Common myeloid progenitor, CD34-positive (primary cell): ENCODE measurements at places on chromosomes 12 and 14.

- DNase-seq, result no peak
Measured at GRCh38 chr14:102878174-102878969, 44.1 kb upstream of the AMN start.

GRCh38 chr12:56104815-56105608 lies 653 bp downstream of the PA2G4 start:
- no peak for DNase-seq

DNA sequence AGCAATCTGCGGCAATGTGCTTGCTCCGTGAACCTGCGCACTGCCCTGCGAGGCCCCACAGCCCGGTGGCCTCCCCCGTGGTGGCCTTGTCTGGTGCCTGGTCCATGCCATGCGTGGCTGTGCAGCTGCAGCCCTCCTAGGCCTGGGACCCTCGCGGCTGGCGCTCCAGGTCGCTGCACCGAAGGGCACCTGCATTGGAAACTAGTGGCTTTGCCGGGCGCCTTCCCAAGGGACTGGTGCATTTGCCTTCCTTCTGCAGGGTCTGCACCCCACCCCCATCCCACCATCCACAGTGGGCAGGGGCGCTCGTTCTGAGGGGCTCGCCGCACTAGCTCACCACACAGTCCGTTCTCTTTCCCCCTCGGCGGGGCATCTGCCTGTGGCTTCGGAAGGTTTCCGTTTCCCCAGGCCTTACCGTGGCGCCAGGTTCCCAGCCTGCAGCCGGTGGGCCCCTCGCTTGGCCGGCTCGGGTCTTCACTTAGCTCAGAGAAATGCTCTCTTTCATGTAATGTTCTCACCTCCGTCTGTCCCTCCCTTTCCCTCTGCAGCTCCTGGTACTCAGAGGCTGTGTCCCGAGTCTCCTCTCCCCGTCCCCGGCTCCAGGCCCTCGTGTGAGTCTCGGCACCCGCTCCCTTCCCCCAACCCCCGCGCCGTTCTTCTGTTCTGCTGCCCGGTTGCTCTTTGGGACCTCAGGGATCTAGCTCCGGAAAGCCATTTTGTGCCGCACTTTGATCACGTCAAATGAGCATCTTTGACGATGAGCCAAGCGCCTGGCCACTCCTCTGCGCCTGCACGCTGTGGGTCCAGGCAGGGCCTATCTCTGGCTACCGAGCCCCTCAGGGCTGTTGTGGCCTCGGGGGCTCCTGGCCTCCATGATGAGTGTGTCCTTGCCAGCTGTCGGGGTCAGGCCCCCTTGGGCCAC lies 31.9 kb downstream of the JAG2 start:
- DNase-seq, result no peak

GRCh38 chr12:84408936-84409335 lies 503.7 kb downstream of the SLC6A15 start:
- no peak for DNase-seq

GRCh38 chr12:3253682-3254275 lies 176.6 kb downstream of the TSPAN9 start:
- no peak for DNase-seq

DNA sequence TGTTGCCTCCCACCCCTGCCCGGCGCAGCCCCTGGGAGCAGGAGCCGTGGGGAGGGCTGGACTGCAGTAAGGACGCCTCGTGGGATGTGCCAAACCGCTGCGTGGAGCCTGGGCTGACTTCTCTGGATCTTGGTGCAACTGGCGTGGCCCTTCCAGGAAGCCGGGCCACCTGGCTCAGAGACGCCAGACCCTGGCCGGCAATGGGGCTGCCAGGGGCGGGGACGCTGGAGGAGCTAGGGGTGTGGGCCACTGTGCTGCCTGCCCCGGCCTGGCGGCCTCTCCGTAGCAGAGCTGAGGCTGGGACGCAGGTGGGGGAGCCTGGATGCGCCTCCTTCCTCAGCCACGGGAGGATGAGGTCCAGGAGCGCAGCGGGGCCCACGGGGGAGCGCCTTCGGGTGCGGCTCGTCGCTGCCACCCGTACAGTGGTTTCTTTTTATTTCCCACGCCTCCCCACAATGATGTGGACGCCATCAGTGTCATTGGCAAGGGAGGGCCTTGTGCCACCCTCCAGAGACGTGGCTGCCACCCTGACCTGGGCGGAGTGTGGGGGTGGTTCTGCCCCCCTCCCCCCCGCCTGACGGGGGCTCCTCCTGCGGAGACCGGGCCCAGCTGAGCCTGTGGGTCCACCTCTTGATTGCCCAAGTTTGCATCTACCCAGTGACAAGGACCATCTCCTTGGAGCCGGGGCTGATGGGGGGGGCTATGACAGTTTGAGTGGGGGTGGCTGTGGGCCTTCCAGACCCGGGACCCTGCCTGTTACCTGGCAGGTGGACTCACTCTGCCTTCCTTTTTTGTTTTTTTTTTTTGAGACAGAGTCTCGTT lies 11.3 kb downstream of the DDX51 start:
- no peak for DNase-seq

DNA sequence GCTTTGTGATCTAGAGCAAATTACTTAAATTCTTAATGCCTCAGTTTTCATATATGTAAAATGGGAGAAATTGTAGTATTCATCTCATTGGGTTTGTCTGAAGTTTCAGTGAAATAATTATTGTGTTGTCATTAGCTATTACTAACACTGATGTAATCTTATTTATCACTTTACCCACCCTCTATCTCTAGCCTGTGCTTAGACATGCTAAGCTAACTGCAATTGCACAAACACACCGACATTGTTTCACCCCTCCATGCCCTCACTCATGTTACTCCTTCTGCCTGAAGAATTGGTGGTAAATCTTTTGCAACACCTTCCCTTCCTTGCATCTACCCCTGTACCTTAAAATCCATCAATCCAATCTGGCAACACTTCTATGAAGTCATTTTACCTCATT lies 241.6 kb downstream of the BCAT1 start:
- DNase-seq, result no peak

DNA sequence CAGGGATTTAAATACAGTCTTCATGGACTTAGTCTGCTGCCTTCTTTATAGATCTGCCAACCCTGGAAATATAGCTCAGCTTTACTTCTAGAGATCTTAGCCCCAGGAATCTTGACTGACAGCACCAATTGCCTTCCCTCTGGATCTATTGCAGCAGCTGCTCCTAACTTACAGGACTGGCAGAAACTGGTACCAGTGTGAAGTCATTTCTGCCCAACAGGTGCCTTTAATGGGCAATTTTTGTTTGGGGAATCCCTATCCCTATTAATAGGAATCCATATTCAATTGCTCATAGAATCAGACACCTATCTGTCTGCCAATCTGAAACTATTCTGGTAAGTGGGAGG lies 27.2 kb downstream of the SPX start:
- no peak for DNase-seq

DNA sequence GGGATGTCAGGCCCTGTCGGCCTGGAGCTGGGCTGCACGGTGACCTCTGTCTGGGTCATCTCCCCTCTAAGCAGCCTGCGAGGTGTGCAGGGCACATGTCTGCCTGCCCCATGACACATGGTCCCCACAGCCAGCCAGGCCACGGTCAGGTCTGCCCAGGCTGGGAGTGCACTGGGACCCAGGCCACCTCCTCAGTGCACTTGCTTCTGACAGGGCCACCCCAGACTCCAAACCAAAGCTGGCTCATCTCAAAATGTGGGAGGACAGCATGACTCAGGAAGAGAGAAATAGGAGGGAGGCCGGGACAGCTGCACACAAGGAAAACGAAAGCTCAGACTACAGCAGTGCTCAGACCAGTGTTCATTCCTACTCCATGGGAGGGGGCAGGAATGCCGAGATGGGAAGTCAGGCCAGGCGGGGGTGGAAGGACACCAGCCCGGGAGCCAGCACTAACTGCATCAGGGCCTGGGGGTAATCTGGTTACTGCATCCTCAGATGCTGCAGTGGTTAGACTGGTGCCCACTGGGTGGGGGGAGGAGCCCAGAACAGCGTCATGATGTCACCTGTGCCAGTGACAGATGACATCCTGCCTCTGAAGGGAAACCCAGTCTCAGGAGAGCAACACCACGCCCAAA lies 4.0 kb downstream of the P2RX2 start:
- DNase-seq, result no peak
